Activated naive CD8-positive, alpha-beta T cell treated with anti-CD3 and anti-CD28 coated beads, Interleukin-2, amount 50 U/mL, for 16 hours (primary cell): ENCODE measurements at places on chromosomes 11 and 22.

- no peak for DNase-seq
These were observed 48.3 kb upstream of the SEPTIN5 start for GRCh38 chr22:19665784-19666672.

GRCh38 chr11:72690166-72690565 is 15.9 kb upstream of the PDE2A start:
- no peak for DNase-seq

DNA sequence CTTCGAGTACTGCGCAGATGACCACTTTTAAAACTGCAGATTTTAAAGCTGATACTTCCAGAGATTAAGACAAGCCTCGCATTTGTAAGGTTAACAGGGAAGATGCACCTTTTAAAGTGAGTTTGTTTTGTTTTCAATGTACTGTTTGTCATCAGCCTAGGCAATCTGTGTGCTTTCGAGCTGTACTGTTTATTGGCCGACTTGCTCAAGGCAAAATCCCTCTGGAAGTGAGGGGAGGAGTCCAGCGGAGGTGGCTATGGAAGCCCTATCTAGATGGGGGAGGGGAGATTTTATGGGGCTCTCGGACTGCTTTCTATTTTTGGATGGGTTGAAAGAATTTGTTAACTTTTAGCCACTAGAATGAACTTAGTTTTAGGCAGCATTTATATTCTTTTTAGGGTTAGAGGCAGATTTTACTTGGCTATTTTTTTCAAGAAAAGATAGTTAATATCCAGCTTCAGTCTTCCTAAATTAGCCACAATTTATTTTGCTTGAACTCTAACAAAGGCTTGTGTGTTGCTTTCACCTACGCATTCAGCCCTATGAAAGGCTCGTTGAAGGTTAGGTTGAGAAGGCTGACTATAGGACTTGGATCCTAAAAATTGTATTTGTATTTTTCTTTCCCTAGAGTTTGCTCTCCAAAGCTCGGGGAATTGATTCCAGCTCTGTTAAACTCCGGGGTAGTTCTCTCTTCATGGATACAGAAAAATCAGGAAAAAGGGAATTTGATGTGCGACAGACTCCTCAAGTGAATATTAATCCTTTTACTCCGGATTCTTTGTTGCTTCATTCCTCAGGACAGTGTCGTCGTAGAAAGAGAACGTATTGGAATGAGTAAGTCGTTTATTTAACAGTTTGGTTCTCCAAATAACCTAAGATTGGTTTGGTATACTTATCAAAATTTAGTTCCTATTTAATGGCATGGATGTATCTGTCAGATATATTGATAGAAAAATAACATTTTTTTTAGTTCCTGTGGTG is 2.1 kb downstream of the WEE1 start:
- DNase-seq, result no peak

DNA sequence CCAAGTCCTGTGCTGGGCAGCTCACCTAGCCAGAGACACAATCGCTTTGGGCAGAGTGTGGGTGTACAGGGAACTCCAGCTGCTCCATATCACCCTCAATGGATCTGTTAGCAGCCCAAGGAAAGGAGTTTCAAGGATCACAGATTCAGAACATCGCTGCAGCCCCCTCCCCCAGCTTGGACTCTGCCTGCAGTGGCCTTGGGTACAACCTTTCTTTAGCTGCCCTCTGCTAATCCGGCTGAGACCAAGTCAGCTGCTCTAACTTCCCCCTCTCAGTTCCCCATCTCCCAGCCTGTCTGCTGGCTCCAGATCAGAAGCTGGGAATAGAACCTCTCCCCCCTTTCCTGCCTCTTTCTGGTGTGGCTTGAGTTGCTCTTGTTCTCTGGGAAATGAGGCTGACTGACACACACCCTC is 1.3 kb downstream of the TMEM86A start:
- no peak for DNase-seq

DNA sequence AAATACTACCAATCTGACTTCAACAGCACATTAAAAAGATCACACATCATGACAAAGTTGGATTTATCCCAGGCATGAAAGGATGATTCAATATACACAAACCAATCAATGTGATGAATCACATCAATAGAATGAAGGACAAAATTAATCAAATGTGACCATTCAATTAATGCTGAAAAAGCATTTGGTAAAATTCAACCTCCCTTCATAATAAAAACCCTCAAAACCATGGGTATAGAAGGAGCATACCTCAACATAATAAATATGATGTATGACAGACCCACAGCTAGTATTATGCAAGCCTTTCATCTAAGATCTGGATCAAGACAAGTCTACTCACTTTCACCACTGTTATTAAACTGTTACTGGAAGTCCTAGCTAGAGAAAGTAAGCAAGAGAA is 921.7 kb upstream of the RAG2 start:
- no peak for DNase-seq

GRCh38 chr22:46508491-46508999 is 28.9 kb downstream of the CELSR1 start:
- no peak for DNase-seq

GRCh38 chr22:25368271-25368670 is 148.8 kb downstream of the CRYBB2 start:
- DNase-seq, result no peak

DNA sequence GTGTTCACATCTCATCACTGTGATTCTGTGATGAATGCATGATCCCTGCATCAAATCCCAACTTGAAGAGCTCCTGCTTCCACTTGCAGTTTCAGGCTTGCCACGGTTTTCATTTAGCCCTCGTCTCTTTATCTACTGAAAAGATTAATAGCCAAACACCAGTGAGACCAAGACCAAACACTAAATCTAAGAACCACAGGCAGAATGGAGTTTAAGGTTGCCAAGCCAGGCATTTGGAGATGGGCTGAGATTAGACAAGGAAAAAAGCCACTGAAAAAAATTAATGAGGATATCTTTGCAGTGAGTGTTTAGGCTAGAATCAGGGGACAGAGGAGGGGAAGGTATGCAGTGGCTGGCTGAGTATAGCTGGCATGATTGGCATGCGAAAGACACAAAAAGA is 227.2 kb upstream of the BLID start:
- DNase-seq, result no peak

DNA sequence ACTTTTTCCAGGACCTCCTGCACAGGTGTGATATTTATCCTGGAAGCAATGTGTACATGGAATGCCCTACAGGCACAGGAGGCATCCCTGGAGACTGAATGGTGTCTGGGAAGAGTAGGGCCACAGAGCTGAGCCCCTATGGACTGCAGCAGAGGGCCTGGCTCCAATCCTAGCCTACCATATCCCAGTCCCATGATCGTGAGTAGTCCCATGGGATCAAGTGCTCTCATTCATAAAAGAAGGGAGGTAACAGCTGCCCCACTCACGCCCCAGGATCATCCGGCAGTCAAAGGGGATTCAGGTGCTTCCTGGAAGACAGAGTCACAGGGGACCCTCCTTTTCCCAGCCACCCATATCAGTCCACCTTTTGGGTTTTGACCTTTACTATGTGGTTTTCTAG is 24.0 kb downstream of the ANKK1 start:
- no peak for DNase-seq

- no peak for DNase-seq
These were observed 129.5 kb downstream of the UVRAG start for GRCh38 chr11:75944515-75944914.

GRCh38 chr22:24938741-24939341 is 7.7 kb downstream of the LHFPL7 start:
- DNase-seq, result no peak

GRCh38 chr22:36285017-36285416 is 32.1 kb downstream of the APOL1 start:
- no peak for DNase-seq

DNA sequence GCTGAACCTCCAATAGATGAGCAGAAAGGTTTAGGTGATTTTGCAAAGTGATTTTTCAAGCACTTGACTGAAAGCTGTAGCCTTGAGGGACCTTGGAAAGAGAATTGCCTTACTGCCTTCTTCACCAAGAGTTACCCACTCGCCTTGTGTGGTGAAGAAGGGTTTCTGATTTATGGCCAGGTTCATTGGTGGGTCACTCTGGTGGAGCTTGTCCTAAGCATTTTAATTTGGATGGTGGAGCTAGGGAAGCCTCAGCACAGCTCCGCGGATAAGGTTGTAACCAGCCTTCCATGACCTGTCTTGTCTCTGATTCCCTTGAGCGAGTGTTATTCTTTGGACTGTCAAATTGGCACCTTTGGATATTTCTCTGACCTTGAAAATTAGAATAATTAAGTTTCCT is 226.4 kb downstream of the FAT3 start:
- no peak for DNase-seq

DNA sequence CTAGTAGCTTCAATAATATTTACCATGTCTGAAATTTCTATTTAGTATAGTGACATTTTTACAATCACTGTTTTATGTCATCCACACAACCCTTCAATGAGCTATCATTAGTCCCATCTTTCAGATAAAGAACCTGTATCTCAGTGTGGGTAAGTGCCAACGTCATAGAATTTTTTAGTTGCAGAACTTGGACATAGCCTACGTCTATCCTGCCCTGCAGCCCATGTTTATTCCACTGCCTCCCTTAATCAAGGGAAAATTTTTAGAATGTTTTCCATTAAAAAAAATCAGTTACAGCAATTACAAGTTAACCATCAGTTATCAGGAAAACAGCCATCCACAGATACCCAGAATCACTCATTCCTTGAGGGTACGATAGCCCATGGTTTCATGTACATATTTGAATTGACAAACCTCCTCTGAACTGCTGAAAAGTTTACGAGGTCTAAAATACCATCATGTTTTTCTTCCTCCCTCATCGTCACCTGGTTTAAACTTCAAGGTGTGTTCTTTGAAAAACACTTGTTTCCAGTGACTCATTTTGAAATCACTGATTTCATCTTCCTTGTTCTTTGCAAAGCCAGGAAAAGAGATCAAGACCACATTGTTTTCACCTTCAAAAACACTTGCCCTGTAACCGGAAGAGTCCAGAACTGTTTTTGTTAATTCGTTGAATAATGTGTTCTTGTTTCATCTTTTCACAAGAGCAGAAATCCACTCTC is 100.9 kb downstream of the FAM76B start:
- no peak for DNase-seq

GRCh38 chr11:126132319-126132718 is 69.7 kb upstream of the CDON start:
- DNase-seq, result no peak

DNA sequence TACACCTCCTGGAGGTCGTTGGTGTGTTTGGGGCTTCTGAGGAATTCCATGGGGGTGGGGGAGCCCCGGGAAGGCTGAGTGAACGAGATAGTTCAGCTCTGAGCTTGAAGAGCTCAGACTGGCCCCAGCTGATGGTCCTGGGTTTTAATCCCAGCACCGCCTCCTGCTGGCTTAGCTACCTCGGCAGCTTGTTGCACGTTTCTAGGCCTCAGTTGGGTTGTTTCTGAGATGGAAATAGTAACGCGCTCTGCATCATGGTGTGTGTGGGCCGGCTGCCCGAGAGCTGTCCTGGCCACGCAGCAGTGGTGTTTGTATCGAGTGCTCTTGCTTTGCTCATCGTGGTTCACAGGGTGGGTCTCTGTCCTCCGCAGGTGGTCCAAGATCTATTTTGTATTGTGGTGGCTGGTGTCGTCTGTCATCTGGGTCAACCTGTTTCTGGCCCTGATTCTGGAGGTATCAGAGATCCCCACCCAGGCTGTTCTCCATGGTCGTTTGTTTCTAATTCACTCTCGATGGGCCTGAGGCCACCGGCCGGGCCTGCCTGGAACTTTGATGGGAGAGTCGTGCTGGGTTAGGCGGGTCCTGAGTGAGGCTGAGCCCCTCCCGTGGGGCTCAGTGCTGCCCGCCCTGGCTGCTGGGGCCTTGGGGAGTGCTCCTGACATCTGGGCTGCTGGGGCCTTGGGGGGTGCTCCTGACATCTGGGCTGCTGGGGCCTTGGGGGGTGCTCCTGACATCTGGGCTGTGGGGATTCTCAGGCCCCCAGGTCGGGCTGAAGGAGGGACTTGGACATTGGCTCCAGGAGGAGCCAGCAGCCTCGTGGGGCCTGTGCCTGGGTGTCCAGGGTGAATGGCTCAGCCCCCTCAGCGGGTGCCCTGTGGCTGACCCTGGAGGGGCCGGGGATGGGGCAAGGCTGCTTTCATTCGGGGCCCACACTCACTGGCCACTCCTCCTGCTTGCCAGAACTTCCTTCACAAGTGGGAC is 37.7 kb downstream of the TPCN2 start:
- DNase-seq, result no peak

GRCh38 chr11:12245549-12246016 is 131.8 kb upstream of the PARVA start:
- no peak for DNase-seq

GRCh38 chr22:37427711-37428635 is 694 bp upstream of the ELFN2 start:
- no peak for DNase-seq

DNA sequence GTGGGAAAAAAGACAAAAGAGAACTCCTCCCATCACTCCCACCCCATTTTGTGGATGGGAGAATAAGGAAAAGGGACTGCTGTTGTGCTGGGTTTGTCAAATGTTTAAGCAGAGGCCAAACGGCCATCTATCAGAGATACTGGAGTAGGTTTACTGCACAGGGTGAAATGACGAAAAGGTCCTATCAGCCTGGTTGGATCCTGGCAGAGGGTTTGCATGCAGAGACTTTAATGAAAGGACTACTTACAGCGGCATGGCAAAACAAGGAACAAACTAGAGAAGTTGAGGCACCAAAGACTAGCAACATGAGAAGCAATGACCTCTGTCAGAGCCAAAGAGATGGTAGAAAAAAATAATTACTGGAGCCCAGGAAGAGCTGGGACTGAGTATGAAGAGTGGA is 32.2 kb upstream of the HEPHL1 start:
- no peak for DNase-seq

- DNase-seq, result no peak
These were observed 330.0 kb downstream of the DDX10 start for GRCh38 chr11:108994887-108995286.

DNA sequence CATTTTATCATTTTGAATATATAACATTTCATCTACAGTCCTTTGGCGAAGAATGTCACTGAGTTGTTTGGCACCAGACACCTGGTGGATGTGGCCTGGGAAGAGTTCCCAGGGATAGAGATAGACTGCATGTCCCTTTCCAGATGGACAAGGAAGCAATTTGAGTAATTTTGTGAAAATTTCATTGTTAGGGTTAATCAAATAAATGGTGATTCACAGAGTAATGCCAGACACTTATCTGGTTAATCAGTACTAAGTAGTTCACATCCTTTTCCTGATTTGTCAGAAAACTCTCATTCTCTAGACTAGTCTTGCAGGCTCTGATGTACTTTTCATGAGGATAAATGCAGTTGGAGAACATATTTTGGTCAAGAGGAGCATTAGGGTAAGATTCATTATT is 41.6 kb downstream of the NAALAD2 start:
- no peak for DNase-seq

GRCh38 chr22:40534379-40535188 is 101.9 kb downstream of the MRTFA start:
- no peak for DNase-seq

DNA sequence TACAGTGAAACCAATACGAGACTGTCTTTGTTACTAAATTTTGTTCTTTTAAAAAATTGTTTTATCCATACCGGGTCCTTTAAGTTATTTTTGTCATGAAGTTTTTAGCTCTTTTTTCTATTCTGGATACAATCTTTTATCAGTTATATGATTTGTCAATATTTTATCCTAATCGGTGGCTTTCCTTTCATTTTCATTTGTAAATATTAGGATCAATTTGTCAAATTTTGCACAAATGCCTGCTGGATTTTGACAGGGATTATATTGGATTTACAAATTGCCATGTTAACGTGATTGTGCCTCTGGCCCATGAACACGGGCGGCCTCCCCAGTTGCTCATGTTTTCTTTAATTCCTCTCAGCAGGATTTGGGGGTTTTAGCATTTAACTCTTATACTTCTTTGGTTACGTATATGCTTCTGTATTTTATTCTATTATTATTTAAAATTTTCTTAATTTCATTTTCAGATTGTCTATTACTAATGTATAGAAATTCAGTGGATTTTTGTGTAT is 20.7 kb upstream of the KRTAP5-6 start:
- no peak for DNase-seq

GRCh38 chr22:36470162-36470993 is 11.1 kb downstream of the TXN2 start:
- peak; percentile 70 for DNase-seq
